ENCODE measurements at places on chromosomes 4 and X.

- DNase-seq = peak; percentile 1
These were observed 904 bp downstream of the F11 start for GRCh38 chr4:186266729-186267456.

GRCh38 chr4:62399242-62399641, 1199.1 kb downstream of the ADGRL3 start:
- no peak for DNase-seq

DNA sequence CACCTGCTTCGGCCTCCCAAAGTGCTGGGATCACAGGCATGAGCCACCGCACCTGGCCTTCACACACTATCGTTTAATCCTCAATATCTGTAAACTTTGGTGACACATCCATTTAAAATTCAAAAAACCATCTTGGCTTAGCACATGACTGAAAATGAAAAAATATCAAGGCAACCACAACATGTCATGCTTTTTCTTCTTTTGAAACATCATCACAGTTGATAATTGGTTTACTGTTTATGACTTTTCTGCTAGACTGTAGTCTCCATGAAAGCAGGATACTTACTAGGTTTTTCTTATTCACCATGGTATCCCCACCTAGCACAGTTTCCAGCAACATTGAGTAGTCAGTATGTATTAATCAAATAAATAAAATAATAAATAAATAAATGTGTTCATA, 11.0 kb downstream of the GNRHR start:
- DNase-seq = no peak

DNA sequence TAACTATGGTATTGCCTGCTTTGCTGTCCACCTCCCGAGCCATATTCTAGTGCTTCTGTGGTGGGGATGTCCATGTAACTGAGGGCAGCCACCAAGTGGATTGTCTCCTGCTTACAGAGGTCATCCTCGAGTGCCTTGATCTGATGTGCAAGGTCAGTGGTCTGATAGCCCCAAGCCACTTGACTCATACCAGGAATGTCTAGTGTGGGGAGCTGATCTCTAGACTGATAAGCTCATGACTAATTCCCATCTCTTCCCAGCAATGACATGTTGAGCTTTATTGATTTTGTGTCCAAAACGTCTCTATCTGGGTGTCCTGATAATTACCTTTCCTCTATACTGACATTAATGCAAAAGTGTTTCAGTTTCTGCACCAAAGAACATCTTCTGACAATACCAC, 168.4 kb upstream of the WDR1 start:
- peak; percentile 65 for DNase-seq

GRCh38 chr4:184028561-184029374, 123.7 kb downstream of the STOX2 start:
- DNase-seq = no peak

DNA sequence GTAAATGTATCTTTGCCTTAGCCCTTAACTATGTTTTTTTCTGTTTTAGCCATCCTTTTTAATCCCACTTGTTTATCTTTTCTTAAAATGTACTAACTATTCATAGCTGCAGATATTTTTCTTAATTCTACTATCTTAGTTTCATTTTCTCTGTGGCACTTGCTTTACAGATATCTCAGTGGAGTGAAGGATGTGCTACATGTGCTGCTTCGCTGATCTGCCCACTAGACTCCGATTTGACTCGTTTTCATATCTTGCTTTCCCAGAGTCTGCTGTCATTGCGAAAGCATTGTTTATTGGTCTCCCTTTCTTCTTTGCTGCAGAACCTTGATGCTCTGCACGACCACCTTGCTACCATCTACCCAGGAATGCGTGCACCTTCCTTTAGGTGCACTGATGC, 30.6 kb downstream of the GUCY1B1 start:
- DNase-seq = no peak
